ENCODE measurements at places on chromosomes 6 and 20.

- no peak for DNase-seq
These were observed 43.2 kb upstream of the TBC1D7 start for GRCh38 chr6:13371421-13372072.

DNA sequence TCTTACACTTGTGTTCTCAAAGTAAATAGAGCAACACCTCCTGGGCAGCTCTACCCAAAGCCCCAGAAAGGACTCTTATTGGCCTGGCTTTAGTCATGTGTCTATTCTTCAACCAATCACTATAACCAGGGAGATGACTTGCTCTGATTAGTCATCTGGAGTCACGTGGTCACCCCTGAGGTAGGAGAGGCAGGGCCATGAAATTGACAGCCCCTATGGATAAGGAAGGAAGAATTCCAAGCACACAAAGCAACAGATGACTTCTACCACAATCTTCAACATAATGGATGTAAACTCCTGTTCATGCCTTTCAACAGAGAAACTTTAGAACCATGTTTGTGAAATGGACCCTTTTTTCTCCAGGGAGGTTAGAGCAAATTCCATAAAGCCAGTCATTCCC, 24.6 kb upstream of the EYA2 start:
- DNase-seq: no peak

DNA sequence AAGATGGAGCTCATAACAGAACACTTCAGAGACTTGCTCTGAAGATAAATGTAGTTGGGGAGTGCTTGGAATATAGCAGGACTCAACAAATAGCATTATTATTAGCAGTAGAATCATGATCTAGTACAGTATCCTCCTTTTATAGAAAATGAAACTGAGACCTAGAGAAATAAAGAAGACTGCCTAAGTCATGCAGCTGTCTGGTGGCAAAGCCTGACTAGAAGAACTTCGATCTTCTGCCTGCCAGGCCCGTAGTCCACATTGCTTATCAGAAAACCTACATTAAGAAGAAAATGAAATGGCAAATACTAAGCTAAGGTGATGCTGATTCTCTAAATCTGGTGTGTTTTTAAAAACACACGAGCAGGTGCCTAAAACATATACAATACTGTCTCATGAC, 46.4 kb upstream of the DST start:
- DNase-seq: no peak

DNA sequence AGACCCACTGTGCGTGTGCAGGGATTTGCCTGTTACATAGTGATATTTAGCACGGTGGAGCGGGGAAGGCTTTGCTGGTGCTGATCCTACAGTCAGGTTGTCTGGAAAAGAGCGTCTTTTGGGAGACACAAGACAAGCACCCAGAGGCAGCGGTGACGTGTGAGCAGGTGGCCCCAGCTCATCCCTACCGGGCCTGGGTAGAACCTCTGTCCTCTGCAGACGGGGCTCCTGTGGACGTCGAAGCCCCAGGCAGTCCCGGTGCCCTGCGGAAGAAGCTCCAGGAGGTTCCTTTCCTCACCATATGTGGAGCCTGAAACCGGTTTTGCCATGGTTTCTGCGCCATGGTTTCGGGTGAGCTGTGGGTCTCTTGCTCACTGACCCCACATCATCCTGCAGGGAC, 68.9 kb upstream of the AFDN start:
- DNase-seq: no peak

GRCh38 chr6:115969207-115969929, 91.3 kb downstream of the FRK start:
- no peak for DNase-seq

DNA sequence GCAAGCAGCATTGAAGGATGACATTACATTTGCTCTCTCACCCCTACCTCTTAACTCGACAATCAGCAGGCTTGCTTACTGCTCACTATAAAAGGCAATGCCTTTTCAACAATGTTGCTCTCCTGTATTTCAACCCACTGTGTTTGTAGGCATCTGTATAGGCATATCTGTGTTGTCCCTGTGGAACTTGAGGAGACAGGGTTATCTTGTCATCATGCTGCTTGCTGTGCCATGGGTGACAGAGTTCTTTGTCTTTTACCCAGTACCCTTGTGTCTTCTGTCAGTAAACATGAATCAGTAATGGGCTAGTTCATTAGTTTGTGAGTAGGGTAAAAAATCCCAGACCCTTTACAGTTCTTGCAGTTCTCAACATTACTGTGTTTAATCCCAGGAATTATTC, 25.2 kb downstream of the PHF3 start:
- DNase-seq: no peak

DNA sequence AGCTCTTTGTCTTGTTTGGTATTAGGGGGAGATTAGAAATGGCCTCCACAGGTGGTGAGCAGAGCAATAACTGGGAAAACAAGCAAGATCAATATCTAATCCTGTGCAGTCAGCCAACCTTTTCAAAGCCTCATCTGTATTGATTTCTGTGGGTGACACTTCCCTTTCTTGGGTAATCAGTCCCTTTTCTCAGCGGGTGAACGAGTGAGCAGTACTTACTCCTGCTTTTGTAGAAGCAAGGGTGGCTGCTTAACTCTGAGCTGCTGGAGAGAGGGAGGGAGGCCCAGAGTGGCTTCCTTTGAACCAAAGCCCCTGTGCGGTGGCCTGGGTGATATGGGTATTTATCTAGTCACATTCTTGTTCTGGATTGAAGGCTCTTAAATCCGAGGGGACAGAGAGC, 254.8 kb upstream of the CHD6 start:
- DNase-seq: no peak

GRCh38 chr6:144259986-144260385, 25.1 kb upstream of the UTRN start:
- DNase-seq: no peak

- no peak for DNase-seq
These were observed 798.3 kb upstream of the SLC35B3 start for GRCh38 chr6:9233686-9234085.

- peak; percentile 33 for DNase-seq
These were observed 14.3 kb downstream of the LYRM4 start for GRCh38 chr6:5246141-5247097.

DNA sequence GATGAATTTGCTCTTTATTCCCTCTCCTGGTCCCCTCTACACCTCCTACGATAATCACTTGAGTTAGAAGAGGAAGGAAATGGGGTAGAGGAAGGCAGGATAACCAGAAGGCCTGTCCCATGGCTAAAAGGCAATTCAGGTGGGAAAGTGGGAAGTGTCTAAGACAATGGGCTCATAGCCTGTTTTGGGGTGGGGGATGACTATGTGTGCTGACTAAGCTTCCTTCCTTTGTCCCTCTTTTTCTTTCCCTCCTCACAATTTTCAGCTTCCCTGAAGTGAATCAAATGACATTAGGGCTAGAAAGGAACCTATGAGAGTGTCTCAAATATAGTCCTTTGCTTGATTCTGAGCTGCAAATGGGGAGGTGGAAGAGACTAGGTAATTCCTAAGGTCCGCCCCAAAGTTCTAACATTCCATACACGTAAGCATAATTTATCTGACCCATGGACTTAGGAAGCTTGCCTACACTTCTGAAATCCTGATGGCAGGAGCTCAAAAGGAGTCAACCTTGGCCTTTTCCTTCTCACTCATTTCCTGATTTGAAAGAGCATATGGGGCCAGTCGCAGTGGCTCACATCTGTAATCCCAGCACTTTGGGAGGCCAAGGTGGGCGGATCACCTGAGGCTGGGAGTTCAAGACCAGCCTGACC, 24.3 kb downstream of the EDEM2 start:
- DNase-seq: no peak

DNA sequence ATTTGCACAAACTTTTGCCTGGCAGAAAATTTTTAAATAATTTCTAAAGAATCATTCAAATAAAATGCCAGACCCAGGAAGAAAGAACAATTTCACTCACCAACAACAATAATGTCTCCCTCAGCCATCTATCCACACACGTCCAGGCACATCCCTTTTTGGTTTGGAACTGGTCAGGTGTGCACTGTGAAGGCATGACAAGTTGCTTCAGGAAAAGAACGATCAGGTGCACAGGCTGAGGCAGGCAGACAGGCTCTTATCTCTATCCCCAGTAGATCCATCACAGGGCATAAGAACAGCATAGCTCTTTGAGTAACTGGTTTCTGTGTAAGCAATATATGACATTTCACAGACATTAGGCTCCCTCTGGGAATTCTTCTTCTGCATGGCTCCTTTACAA, 18.1 kb upstream of the NXT1 start:
- DNase-seq: peak; percentile 11
